ENCODE measurements at places on chromosomes 5 and 9.
A peak's percentile ranks its signal among the peaks of the same experiment; 100 is the strongest.

- DNase-seq, result no peak
These were observed 35.3 kb upstream of the AIF1L start for GRCh38 chr9:131060900-131061630.

GRCh38 chr5:119168401-119168800, 97.5 kb downstream of the DMXL1 start:
- no peak for DNase-seq

- DNase-seq, result no peak
These were observed 581.6 kb upstream of the CDH9 start for GRCh38 chr5:27619982-27620381.

GRCh38 chr9:33818847-33819500, 2.0 kb downstream of the UBE2R2 start:
- no peak for DNase-seq

GRCh38 chr9:130240410-130241197, 25.0 kb upstream of the HMCN2 start:
- peak; percentile 16 for DNase-seq

- DNase-seq, result no peak
These were observed 117.6 kb downstream of the COX7C start for GRCh38 chr5:86735370-86735769.

- no peak for DNase-seq
These were observed 101.4 kb downstream of the GALNT10 start for GRCh38 chr5:154291917-154292316.

- DNase-seq, result no peak
These were observed 1.8 kb downstream of the LHX6 start for GRCh38 chr9:122226758-122227574.

GRCh38 chr9:104367507-104367906, 136.6 kb upstream of the OR13F1 start:
- DNase-seq, result no peak

DNA sequence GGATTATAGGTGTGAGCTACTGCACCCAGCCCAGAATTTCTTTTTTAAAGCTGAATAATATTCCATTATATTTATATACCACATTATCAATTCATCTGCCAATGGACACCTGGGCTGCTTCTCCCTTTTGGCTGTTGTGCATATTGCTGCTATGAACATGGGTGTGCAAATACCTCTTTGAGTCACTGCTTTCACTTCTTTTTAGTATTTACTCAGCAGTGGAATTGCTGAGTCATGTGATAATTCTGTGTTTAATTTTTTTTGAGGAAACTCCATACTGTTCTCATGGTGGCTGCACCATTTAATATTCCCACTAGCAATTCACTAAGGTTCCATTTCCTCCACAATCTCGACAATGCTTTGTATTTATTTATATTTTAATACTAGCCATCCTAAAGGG, 36.1 kb upstream of the KIF4B start:
- no peak for DNase-seq

DNA sequence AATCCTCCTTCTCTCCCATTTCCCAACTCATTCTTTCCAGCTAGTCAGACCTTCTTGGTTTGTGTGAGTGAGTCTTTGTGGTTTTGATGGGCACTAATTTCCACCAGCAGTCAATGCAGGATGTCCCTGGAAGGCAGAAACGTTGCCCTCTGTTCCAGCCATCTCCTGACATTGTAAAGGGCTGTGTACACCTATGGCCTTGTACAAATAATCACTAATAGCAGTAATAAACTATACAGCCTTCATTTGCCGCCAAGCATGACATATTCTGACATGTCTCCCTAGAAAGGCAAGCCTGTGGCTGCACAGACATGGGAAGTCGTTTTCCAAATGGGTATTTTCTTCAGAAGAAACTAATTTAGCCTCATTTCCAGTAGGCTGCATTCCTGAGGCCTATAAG, 18.4 kb upstream of the DENND1A start:
- no peak for DNase-seq

DNA sequence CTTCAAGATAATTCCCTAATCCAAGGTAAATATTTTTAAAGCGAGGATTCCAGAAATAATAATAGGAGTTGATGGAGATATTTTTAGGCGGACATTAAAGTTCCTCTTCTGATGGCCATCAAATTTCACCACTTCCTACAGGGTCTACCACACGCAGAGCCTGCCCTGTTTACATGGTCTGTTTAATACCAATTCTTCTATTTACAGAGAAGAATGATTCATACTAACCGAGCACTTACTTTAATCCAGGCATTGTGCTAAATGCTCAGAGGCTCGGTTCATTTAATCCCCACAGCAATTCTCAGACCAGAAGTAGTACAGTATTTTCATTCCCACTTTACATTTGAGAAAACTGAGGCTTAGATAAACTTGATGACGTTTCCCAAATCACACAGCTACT, 3.0 kb upstream of the ITGA1 start:
- no peak for DNase-seq

- DNase-seq, result no peak
These were observed 107.2 kb upstream of the SHB start for GRCh38 chr9:38176251-38176650.

DNA sequence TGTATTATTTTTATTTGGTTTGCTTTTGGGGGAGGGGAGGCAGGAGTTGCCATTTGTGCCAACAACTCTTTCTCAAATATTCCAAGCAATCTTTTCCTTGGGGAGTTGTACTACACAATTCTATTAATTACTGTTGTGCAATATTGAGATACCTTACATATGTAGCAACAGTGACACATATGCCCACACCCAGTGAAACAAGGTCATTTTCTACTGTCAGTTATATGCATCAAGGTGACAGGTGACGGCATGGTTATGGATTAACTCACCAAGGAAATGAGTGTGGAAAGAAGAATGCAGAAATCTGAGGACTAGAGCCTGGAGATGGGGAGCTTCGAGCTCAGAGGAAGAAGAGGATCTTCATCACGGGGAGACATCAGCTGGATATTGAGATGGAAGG, 17.9 kb upstream of the MSMP start:
- no peak for DNase-seq

- DNase-seq, result no peak
These were observed 28.3 kb downstream of the JAK2 start for GRCh38 chr9:5013374-5013773.

DNA sequence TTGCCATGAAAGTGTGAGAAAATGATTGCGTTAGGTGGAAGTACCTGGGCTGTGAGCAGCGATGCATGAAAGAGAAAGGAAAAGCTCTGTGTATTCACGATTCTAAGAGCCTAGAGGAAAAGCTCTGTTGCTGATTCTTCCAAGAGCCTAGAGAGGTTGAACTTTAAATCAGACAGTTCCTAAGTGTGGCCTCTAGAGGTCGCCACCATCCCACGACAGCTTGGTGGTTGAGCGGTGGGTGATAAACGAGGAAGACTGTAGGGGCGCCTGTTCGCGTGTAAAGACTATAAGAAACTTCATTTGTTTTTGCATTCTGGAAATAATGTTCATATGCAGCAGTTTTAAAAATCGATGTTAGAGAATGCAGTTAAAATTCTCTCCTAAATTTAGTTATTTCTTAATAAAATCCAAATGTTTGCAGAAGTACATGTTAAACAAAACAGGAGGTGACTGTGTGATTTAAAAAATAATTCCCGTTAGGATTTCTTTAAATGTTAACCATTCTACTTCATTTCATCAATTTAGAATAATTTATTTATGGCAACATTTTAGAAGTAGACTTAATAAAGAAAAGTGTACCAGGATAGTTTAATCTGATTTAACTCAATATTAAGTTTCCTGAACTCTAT, 107.7 kb downstream of the TENT4A start:
- no peak for DNase-seq

- no peak for DNase-seq
These were observed 401.8 kb downstream of the ARHGEF28 start for GRCh38 chr5:74027732-74028338.

- no peak for DNase-seq
These were observed 395.3 kb downstream of the OSTF1 start for GRCh38 chr9:75483636-75484035.

DNA sequence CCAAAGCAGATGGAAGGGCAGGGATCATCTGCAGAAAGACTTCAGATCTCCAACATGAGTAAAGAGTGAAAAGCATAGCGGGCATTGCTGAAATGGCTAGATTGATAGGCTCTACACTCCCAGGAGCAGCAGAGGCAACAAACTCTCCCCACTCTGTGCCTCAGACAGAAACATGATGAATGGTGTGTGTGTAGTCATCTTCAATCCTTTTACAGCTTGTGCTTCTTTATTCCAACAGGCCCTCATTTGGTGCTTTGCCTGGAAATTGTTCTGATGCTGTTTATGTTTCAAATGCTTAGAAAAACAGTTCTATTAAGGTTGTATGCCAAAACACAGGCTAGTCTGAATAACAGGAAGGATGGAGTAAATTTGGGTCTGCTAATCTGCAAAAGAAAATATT, 176.2 kb downstream of the DMRTA1 start:
- DNase-seq, result no peak

- no peak for DNase-seq
These were observed 233.7 kb downstream of the TLE1 start for GRCh38 chr9:81455462-81456219.

DNA sequence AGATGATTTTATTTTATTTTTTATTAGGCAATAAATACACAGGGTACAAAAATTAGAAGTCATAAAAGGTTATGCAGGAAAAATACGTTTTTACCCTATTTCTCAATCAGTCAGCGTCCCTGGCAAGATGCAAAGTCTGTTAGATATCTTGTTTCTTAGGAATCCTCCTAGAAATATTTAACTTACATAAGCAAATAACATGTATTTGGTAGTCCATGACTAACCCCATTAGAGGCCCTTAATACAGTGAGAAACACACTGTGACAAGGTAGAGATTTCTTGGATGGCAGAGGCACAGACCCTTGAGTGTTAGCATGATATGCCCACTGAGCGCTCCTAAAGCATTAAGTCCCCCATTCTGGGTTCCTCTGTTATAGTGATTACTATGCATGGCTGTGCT, 121.2 kb upstream of the ADAMTSL1 start:
- DNase-seq, result no peak

DNA sequence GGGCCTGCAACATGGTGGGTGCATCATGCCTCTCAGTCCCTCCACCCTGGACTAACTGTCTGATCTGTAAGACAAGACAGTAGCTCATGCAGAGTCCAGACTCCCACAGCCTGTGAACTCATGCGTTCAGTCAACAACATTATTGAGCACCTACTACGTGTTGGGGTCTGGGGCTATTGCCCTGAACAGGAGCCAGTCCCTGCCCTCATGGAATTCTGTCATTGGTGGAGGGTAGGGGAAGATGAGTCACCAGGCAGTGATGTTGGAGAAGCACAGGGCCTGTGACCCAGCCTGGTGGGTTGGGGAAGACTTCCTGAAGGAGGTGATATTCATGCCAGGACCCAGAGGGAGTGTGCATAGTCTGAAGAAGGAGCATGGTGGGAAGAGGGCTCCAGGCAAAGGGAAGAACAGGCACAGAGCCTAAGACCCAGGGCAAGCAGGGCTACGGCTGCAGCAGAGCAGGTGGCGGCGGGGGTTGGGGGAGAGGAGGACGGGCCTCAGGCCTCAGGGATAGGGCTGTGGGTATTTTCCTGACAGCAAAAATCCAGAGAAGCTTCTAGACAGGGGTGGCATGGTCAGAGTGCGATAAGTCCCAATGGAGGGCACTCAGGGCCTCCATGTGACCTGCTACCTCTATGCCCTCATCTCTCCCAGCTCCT, 26.7 kb upstream of the PSD2 start:
- DNase-seq, result no peak

DNA sequence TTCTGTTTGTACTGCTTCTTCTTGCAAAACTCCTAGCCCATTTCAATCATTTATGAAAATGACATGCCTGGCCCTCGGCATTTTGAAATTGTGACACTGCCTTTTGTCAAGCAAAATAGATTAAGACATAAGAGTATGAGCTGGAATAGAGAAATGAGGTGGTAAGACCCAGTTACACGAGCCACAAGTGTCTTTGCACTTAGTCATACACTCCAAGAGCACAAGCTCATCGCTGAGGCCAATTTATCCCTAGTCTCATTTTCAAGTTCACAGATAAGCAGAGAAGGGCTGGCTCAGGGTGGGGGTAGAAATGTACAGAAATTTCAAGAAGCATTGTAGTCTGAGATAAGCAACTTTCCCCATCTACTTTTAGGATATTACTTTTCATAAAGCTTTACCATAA, 40.6 kb upstream of the MAP1B start:
- DNase-seq, result no peak

- DNase-seq, result no peak
These were observed 794 bp downstream of the PTBP3 start for GRCh38 chr9:112332674-112332976.

- DNase-seq, result no peak
These were observed 1.2 kb downstream of the LCN15 start for GRCh38 chr9:136762915-136763648.

GRCh38 chr5:3490957-3491507, 104.6 kb upstream of the IRX1 start:
- DNase-seq, result no peak

DNA sequence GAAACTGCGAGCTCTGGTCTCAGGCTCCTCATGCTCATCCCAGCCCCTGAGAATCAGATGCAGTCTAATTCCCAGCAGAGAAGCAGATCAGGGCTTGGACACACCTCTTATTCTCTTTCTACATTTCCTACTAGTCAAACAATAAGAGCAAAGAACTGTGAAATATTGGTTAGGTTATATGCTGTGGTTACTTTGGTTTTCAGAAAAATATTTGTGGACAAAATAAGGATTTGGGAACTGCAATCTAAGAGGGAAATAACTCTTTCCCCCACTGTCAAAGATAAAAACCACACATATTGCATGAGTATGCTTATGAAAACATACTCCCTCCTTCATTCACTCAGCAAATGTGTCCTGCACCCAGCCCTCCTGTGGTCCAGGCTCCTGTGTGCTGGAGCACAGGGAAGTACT, 164.5 kb upstream of the S1PR3 start:
- no peak for DNase-seq

GRCh38 chr9:114497236-114497635, 8.0 kb downstream of the WHRN start:
- no peak for DNase-seq

DNA sequence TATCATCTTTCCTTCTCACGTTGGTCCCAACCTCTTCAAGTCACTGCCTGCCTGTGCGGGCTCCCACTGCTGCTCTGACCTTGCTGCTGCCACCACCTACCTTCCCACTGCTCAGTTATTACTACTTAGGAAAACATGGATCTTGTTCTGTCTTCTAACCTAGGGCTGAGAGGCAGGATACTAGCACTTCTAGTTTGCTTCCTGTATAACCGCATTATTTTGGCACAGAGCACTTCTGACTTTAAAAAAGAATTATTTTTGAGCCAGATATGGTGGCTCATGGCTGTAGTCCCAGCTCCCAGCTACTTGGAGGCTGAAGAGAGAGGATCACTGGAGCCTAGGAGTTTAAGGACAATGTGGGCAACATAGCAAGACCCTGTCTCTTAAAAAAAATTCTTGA, 135.4 kb upstream of the GNA14 start:
- no peak for DNase-seq

- no peak for DNase-seq
These were observed 87.5 kb downstream of the ANXA2R start for GRCh38 chr5:42952578-42952974.

GRCh38 chr5:125409234-125409860, 662.9 kb upstream of the ZNF608 start:
- no peak for DNase-seq

- peak; percentile 73 for DNase-seq
These were observed 53.7 kb upstream of the KDM4C start for GRCh38 chr9:6703898-6704639.

GRCh38 chr9:137305798-137306065, 3.7 kb upstream of the NRARP start:
- DNase-seq, result no peak

GRCh38 chr9:23611869-23612268, 214.2 kb downstream of the ELAVL2 start:
- no peak for DNase-seq
